Activated CD8-positive, alpha-beta T cell treated with anti-CD3 and anti-CD28 coated beads for 36 hours (primary cell): ENCODE measurements at places on chromosomes 11 and 22. TPM values are rescaled to one million over a fixed set of nuclear protein-coding genes. Genes with fewer than 3 reads are reported as not detected.

DNA sequence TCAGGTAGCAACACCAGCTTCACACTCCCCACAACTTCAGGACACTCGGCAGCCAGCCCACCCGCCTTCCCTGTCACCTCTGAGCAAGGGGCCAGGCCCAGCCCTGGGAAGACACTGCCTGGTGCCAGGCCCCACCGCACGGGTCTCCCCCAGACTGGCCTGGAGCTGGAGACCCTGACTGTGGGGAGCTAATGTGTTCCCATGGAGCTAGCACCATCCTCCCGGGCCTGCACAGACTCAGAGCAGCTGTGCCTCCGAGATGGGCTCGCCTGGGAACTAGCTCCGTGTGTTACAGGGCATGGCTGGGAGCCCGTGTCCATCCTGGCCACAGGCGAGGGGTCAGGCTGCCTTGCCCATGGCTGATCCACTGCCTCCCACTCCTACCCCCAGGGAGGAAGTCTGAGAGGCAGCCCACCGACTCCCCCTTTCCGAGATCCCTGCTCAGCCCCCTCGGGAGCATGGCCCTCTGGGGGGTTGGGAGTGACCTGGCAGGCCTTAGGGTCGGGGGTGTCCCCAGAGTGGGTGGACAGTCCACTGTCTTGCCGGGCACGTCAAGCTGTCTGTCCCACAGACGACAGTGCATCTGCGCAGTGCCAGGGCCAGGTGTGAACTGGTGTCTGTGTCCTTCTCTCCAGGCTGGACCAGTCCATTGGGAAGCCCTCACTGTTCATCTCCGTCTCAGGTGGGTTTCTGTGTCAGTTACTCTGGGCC is 76.7 kb upstream of the KCNQ1OT1 start:
- no peak overlapping the region for H3K4me3 ChIP-seq
- no peaks in the 10 kb centered on the region for H3K27me3 ChIP-seq
- H3K27ac ChIP-seq: no peak overlapping the region
- DNase-seq: no peak

DNA sequence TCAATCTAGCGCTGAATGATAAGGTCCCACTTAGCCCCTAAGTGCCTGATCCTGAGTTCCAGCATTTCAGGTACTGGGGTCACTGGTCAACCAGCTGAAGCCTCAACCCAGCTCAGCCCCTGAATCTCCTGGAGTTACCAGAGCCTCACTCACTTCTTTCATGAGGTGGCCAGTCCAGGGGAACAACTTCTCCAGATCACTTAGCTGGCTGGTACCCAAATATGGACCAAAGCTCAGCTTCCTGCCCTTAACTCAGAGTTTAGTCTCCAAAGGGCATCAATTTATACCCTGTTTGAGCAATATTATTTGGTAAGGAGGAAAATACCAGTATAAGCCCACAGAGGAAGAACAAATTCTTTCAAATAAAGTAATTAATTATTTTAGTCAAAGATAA is 105.6 kb downstream of the SLC1A2 start:
- peaks cover 4% of the 10 kb centered on the region for H3K4me1 ChIP-seq

DNA sequence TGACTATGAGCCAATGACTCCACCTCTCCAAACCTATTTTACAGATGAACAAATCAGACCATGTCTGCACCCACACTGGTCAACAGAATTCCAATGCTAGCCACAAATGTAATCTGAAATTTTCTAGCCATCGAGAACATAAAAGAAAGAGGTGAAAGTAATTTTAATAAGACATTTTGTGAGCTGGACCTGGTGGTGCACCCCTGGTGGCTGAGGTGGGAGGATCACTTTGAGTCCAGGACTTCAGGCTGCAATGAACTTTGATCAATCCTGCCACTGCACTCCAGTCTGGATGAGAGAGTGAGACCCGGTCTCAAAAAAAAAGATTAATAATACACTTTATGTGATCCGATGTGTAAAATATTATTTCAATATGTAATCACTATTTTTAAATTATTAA is 9.4 kb upstream of the RNF185 start:
- H3K27ac ChIP-seq: no peak overlapping the region
- DNase-seq: no peak
- H3K27me3 ChIP-seq: peaks cover 3% of the 10 kb centered on the region
- H3K4me3 ChIP-seq: no peak overlapping the region

Gene RNASEH2C
- total RNA-seq: 101 TPM

Gene CDON
- 3.2 TPM for total RNA-seq

Gene GRIK4
- not detected for total RNA-seq

GRCh38 chr11:41175304-41175972 is 284.0 kb downstream of the LRRC4C start:
- no peak overlapping the region for H3K4me3 ChIP-seq
- no peaks in the 10 kb centered on the region for H3K36me3 ChIP-seq
- no peak for DNase-seq
- no peaks in the 10 kb centered on the region for H3K27me3 ChIP-seq
- H3K27ac ChIP-seq: no peak overlapping the region

DNA sequence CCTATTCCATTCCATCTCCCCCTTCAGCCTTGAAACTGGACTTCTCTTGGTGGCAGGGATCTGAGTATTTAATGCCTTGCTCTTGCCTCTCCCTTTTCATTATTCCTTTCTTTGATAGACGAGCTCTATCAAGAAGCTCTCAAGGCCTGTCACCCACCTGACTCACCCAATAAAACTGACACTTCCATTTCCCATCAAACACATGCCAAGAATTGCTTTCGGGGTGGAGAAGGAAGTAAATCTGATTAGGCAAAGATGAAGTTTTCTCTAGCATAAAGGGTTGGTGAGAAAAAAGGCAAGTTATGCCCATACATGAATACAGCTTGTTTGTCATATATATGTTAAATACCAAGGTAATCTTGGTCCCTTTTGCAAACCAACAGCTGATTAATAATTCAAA is 34.9 kb upstream of the MYEOV start:
- H3K36me3 ChIP-seq: no peaks in the 10 kb centered on the region
- no peak for DNase-seq
- H3K27me3 ChIP-seq: peaks cover 2% of the 10 kb centered on the region
- peaks cover 5% of the 10 kb centered on the region for H3K4me1 ChIP-seq
- H3K4me3 ChIP-seq: no peak overlapping the region

Gene PKNOX2
- not detected for total RNA-seq

- H3K36me3 ChIP-seq: peaks cover 2% of the 10 kb centered on the region
- H3K27ac ChIP-seq: no peak overlapping the region
- DNase-seq: no peak
- H3K27me3 ChIP-seq: no peaks in the 10 kb centered on the region
Observed at GRCh38 chr11:44097821-44098220, 2.3 kb downstream of the EXT2 start.
